Left kidney (tissue), 8 donors: ENCODE measurements at places on chromosomes 11 and 22.

- DNase-seq: no peak
Observed at GRCh38 chr22:31083923-31084810, 3.0 kb downstream of the SMTN start.

- DNase-seq: no peak
Observed at GRCh38 chr11:3010521-3011275, 18.6 kb upstream of the NAP1L4 start.

DNA sequence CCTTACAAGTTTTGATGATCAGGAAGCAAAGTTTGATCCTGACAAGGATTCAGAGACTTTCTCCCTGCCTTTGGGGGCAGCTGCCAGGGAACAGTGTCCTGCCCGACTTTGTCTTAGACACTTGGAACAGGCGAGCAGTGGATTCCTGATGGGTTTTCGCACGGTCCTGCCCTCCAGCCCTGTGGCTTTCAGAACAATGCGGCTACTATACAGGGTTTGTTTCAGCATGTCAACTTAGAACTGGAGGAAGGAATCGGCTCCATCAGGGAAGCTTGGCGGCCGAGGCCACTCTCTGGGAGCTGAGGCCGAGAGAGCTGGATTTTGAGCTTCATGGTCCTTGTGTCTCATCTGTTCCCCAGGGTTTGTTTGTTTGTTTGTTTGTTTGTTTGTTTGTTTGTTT lies 11.5 kb downstream of the ANO1 start:
- DNase-seq: no peak

DNA sequence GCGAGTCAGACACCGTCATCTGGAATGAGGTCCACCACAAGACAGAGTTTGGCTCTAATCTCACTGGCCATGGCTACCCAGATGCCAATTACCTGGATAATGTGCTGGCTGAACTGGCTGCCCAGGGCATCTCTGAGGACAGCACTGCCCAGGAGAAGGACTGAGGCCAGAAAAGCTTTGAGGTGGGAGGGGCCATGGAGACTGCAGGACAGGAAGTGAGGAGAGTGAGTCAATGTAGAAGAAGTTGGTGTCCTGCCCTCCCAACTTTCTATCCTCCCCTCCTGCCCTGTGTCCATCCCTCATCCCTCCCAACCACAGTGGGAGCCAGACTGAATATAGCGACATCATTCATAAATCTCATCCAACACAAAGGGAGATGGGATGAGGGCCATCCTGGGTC lies 8.0 kb downstream of the MPEG1 start:
- no peak for DNase-seq

DNA sequence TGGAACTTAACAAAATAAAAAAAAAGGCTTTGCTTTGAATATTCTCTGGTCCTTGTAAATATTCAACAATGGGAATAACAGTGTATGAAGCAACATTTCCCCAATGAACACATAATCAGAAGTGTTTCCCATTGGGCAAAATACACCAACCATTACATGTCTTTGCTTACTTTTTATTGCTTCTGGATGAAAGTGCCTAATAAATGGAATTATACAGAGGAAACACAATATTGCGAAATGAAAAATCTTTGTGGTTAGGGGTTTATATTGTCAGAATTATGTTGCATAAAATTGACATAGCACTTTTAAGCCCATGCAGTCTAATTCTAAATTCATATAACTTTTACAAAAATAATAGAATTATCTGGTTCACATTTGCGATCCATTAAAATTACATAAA lies 386.4 kb downstream of the DCDC1 start:
- DNase-seq: no peak

DNA sequence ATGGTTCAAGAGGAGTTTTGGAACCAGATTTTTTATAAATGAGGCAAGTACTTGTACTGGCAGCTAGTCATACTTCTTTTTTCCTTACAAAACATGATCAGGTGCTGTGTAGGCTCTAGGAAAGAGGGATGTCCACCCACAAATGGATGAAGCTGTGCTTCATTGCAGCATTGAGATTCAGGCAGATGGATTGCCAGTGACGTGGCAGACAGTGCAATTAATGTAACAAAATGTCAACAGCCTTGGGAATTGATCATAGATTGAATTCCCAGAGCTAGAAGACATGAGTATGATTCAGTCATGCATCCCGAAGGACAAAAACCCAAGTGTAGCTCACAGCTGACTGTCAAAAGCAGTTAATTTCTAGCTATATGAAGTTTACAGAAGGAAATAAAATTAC lies 99.2 kb upstream of the RASSF10 start:
- no peak for DNase-seq

GRCh38 chr22:33873186-33873585 lies 47.1 kb downstream of the LARGE1 start:
- DNase-seq: no peak

- no peak for DNase-seq
Observed at GRCh38 chr22:48135592-48135991, 1373.1 kb downstream of the TBC1D22A start.

DNA sequence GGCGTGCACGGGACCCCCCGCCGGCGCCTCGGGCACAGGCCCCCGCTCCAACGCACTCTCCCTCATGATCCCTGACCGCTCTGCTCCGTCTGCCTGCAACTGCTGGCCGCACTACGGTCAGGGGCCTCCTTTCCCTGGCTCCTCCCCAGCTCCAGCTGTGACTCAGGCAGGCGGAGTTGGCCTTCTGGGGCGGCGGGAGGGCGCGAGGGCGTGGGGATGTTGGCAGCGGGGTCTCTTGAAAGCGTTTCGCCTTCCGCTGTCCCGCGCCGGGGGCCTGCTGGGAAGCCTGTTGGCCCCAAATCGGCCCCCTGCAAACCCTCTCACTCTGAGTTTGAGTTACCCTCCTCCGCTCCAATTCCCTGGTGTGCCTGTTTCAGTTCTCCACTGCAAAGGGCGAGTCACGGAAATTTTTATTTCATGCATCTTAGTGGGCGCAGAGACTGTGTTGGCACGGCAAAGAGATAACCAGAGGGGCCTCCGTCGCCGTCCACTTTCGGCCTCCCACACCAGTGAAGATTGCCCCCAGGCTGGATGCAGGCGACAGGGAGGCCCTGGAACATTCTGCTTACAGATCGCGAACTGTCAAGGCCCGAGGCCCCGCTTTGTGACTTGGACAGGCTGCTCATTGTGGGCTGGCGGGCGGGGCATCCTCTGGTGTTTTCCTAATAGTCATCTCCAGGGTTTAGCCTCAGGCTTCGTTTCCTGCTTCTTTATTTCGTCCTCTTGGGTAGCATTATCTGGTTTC lies at the start of gene CAVIN3:
TSS of gene CAVIN3 (minus strand) at position 91 of the 745 bp plus-strand sequence. CDS start at position 66, 25 bp downstream.
- DNase-seq: peak; percentile 45

GRCh38 chr11:20762980-20763379 lies 93.6 kb downstream of the NELL1 start:
- no peak for DNase-seq

- DNase-seq: peak; percentile 10
Observed at GRCh38 chr11:35664977-35665441, 2.4 kb downstream of the TRIM44 start.

DNA sequence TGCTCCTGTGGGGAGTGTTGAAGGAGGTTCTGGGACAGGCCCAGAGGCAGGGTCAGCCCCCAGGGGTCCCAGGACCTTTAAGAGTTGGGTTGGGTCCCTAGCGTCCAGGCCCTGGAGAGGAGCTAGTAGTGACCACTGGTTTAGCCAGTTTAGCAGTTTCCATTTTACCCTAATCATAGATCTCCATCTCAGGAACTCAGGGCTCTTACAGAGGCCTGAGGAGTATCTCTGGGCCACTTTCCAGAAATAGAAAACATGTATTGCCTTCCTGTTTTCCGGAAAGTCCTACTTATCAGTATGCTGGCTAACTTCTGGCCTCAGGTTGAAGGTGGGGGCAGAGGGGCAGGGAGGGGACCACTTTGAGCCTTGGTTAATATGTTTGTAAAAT lies 13.5 kb downstream of the NCF4 start:
- no peak for DNase-seq
